Muscle of leg (tissue), 16 donors: ENCODE measurements at places on chromosomes 16 and 17. TPM values are rescaled to one million over a fixed set of nuclear protein-coding genes. Genes with fewer than 3 reads are reported as not detected.

The CCDC92B gene
- 0.13 TPM for polyA plus RNA-seq

The KAT2A gene
- polyA plus RNA-seq, result 43.4 TPM

The ZNF768 gene
- polyA plus RNA-seq, result 28.3 TPM

The GP2 gene
- polyA plus RNA-seq, result not detected

The MYADML2 gene
- polyA plus RNA-seq, result 21.5 TPM

The MED9 gene
- 16.2 TPM for polyA plus RNA-seq

The SRCIN1 gene
- polyA plus RNA-seq, result 1.8 TPM

The OR1F1 gene
- polyA plus RNA-seq, result not detected

DNA sequence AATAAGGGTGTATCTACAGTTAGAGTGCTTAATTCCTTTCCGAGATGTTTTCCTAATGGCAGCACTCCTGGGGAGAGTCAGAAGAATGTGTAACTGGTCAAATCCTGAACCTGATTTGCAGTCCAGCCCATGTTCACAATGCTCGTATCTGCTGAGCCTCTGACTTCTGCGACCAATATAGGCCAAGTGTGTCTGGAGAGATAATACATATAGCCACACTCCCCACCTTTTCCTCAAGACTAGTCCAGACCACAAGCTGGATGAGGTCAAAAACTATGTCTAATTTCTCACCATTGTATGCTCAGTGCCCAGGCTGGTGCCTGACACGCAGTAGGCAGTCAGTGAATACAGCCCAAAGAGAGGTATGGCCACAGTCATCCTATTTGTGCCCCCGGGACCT, 58.0 kb downstream of the XYLT1 start:
- DNase-seq, result no peak

DNA sequence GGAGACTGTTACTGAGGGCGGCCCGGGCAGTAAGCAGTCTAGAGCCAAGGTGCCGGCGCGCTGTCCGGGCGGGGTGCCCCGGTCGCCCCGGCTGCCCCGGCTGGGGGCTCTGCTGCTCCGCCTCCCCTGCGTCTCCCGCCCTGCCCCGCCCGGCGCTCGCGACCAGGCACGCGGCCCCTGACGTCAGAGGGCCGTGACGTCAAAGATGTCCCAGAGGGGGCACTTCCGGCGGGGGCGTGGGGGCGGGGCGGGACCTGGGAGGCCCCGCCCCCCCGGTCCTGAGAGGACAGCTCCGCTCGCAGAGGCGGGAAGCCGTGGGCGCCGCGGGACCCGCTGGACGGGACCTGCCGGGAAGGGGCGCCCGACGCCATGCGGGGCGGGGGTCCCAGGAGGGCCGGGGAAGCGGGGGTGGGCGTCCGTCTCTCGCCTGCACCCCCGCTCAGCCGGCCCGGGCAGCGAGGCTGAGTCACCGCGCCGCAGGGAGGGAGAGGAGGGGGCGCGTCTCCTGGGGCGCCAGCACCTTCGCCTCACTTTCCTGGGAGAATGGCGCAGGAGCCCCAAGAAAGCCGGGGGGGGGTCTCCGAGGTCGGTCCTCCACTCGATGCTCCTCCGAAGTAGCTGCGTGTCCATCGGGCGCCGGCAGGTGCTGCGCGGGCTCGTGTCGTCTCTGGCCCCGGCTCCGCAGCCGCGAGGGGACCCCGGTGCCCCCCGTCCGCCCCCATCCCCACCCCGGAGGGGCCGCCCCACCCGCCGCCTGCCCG, 4.4 kb upstream of the HIC1 start:
- peak; percentile 82 for DNase-seq

GRCh38 chr17:67212231-67212630, 32.8 kb downstream of the HELZ start:
- DNase-seq, result no peak

- DNase-seq, result no peak
These were observed 10.6 kb upstream of the TMIGD1 start for GRCh38 chr17:30344283-30345088.

DNA sequence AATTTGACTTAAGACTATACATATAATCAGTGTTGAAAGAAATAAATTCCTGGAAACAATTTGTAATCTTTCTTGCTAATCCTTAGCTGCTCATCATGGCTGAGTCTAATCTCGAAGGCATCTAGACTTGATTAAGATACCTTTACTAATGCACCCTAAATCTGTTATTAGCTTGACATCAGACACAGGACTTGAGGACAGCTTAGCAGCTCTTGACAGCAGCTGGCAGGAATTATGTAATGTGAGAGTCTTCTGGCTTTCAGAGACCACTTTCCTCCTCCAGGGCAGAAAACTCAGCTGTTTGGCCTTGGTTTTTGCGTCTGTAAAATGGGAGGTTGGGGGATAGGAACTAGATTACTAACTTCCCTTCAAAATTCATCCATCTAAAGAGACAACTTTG, 7.1 kb upstream of the MPP2 start:
- DNase-seq, result no peak

DNA sequence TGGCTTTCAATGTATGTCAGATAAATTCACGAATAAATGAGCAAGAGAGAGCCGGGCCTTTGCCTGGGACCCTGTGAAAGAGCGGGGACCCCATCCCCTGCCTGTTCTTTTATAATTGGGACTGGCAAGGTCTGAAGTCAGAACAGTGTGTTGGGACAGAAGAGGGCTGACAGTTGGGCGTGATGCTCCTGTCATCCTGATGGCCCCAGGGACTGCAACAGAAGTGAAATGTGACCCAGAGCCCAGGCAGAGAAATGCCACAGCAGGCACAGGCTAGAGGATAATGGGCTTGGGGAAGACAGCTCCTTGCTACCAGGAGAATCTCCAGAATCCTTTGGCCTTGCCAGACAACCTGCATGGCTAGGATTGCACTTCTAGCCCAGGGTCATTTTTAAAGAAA, 37.9 kb downstream of the GSG1L start:
- no peak for DNase-seq

DNA sequence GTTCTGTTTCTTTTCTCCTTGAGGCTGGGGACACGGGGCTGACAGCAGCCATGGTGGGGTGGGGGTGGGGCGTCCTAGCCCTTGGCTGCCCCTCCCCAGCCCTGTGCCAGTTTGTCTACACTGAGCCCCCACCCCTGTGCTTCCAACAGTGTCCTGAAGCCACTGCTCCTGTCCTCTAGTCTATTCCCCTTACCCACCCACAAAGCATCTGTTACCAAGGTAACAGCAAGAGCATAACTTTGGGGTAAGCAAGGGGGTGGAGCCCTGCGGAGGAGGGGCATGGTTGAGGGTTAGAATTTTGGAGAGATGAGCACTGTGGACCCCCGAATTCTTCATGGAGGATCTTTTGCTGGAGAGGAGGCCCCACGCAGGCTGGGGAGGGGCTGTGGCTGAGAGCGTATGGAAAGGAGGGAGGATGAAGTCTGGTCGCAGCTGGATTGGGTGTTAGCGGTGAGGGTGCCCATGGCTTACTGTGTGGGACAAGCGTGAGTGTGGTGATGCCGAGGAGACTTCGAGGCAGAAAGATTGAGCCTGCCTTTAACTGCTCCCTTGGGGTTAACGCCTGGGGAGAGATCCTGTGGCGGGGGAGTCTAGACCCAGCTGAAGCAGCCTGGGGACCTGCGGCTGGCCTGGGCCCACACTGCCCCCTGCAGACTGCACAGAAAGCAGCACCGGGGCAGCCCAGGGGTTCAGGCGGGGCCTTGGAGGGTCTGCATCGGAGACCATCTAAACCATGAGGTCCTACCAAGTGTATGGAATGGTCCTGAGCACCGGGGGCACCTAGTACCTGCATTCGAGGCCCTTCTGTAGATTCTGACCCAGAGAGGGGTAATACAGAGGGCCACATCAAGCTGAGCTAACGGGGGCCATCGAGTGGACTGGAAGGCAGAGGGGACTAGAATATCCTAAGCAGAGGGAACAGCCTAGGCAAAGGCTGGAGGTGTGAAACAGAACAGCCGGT, 6.1 kb upstream of the STAC2 start:
- peak; percentile 43 for DNase-seq

GRCh38 chr17:61464130-61464842, 12.1 kb downstream of the TBX4 start:
- no peak for DNase-seq

DNA sequence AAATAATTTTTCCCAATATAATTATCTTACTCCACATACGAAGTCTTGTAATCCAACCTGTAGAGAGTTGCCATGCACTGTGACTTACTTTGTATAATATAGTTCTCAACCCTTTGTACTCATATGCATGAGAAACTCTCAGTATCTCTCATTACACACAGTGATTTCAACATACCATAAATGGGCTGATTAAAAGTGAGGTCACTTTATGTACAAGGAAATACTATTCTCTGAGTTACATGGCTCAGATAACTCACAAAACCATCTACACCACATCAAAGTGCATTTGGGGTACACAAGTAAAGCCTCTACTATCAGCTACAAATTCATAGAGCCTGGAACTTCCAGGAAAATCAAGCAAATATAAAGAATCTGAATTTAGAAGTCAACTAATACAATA, 27.9 kb downstream of the SLFN12 start:
- DNase-seq, result no peak

GRCh38 chr16:87060034-87060986, 256.9 kb downstream of the C16orf95 start:
- peak; percentile 58 for DNase-seq

GRCh38 chr16:11557801-11558200, 28.9 kb downstream of the LITAF start:
- peak; percentile 82 for DNase-seq

DNA sequence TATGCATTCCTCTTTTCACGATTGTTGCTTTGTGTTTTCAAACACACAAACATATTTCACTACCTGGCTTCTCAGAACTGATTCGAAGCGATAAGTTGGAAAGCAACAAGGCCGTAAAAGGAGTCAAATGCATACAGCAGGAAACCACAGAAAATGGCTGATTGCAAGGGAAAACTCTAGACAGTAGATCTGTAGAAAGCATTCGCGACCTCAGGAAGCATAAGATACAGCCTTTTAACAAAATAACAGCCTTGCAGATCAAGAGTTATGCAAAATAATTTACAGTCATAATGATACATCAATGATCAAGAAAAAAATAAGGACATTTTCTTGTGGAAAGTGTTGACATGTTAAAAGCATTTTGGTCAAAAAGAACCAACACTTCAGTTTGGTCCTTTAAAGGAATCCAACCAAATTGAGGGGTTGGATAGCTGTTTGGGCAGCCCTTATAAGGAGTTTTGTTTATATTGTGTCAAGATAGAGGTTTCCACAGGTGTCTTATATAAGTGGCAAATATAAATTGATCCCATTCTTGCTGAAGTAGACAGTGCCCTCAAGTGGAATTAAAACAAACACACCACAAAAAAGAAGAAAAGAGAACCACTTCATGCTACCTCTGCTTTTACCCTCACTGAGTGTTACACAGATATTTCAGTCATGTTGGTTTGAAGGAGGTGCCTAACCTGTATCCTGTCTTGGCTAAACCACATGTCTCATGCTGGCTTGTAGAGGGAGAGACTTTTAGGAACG, 5.5 kb downstream of the CYLD start:
- no peak for DNase-seq

- no peak for DNase-seq
These were observed 17.2 kb downstream of the PSMD11 start for GRCh38 chr17:32461498-32461852.

DNA sequence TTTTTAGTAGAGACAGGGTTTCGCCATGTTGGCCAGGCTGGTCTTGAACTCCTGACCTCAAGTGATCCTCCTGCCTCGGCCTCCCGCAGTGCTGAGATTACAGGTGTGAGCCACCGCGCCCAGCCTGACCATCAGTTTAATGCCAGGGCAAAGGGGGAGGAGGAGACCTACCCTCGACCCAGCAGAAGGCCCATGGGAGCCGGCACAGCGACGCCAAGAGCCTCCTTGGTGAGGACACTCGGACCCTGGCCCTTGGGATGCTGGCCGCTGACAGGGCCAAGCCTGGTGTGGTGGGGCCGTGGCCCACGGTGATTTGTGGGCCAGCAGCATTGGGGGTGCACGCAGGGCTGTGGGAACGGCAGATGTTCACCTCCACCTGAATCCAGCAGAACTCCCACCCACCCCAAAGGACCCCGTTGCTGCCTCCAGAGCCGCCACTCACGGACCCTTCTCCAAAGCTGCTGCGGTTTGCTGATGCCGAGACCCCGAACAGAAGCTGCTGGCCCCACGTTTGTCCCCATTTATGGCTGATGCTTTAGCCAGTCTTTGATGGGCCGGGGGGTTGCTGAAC, 20.0 kb downstream of the UTS2R start:
- no peak for DNase-seq

DNA sequence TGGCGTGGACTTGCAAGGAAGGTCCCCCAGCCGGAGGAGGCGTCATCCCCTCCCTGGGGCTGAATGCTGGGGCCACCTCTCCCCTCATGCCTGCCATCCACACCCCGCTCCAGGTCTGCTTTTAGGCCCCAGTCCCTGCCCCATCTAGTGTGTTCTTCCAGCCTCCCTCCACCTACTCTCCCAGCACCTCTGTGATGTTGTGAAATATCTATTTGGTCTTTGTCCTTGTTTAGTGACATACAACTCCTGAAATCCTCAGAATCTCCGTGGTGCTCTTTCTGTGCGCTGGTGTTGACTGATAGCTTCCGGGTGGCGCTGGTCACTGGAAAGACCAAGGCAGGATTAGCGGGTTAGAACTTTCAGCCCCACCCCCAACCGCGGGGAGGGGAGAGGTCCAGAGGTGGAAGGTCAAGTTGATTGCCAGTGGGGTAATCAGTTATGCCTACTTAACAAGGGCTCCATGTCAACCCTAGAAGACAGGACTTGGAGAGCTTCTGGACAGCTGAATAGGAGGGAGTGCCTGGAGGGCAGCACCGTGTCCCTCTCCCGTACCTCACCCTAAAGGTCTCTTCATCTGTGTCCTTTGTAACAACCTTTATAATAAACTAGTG, 10.1 kb downstream of the TBC1D24 start:
- no peak for DNase-seq

DNA sequence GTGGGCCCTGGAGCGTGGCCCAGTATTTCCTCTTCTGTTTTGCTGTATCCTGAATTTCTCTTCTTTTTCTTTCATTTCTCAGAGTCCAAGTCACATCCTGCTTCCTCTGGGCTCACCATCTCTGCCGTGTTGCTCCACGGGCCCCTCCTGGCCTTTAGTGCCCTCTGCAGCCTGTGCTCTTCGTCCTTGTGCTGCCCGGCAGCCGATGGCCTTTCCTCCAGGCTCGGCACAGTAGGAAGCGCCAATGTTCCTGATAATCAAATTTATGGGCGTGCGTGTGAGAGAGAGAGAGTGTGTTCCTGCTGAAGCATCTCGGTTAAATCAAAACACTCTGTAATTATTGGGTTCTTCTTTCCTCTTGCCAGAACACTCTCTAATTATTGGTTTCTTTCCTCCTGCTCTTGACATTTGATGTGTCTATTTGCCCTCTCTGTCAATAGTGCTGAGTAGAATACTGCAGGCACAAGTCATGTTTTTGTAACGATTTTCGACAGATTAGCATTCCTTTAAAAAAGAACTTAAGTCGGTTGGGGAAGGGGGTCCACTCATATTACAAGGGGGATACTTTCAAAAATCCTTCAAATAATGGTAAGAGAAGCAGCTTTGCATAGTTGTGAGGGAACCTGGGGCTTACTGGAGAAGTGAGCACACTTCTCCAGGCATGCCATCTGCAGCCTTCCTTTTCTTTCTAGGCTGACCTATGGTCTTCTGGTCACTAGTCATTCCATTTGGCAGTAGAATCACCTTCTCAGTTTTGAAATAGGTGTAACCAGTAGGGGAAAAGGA, 126.6 kb downstream of the RPTOR start:
- DNase-seq, result no peak
